Small intestine (tissue), 16 donors: ENCODE measurements at places on chromosomes 1 and 21. TPM values are rescaled to one million over a fixed set of nuclear protein-coding genes. Genes with fewer than 3 reads are reported as not detected.

The FBXO2 gene
- 5.7 TPM for polyA plus RNA-seq

The HUNK gene
- 8.4 TPM for polyA plus RNA-seq

The TAS1R1 gene
- not detected for polyA plus RNA-seq

The ELAPOR1 gene
- polyA plus RNA-seq = 64.9 TPM

The LCE6A gene
- not detected for polyA plus RNA-seq

The VTCN1 gene
- polyA plus RNA-seq = not detected
